ENCODE measurements at places on chromosomes 6 and 20.

- DNase-seq: no peak
Observed at GRCh38 chr20:52035977-52036376, 155.6 kb downstream of the ZFP64 start.

DNA sequence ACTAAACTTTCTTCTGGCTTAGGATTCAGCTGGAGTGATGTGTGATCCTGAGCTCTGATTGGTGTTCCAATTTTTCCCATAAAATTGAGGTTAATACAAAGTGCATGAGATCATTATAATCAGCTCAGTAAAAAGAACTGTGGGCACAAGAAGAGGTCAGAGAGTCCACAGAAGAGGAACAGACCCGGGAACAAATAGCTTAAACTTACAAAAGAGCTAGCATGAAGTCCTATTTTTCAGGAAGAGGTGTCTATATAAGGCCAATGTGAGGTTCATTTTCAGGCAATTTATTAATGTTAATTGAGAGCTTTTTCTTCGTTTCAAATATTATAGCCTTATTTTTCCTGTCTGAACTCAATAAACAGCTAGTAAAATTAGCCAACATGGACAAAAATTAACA, 26.9 kb upstream of the STX11 start:
- DNase-seq: no peak

DNA sequence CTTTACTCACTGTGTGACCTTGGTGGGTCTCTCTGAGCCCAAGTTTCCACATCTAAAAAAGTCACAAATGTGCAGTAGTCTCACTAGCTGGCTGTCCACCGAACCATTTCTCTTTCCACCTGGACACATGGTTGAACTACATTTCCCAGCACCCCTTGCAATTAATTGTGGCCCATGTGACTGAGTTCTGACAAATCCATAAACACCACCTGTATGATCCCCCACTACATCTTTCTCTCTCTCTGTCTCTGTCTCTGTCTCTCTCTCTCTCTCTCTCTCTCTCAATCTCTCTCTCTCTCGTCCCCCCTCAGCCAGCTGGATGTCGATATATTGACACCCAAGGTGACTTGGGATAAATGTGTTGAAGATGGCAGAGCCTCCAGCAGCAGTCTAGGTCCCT, 42.8 kb downstream of the SNHG17 start:
- no peak for DNase-seq

GRCh38 chr6:36855750-36856149, 16.5 kb upstream of the CPNE5 start:
- DNase-seq: no peak

GRCh38 chr20:11234181-11234580, 560.4 kb upstream of the JAG1 start:
- no peak for DNase-seq

Data from activated CD4-positive, alpha-beta T cell treated with anti-CD3 and anti-CD28 coated beads, Interleukin-2, amount 50 U/mL, for 24 hours (primary cell).